ENCODE measurements at places on chromosomes 1 and 21.

- DNase-seq: no peak
These were observed 5.8 kb downstream of the CSF3R start for GRCh38 chr1:36476945-36477344.

DNA sequence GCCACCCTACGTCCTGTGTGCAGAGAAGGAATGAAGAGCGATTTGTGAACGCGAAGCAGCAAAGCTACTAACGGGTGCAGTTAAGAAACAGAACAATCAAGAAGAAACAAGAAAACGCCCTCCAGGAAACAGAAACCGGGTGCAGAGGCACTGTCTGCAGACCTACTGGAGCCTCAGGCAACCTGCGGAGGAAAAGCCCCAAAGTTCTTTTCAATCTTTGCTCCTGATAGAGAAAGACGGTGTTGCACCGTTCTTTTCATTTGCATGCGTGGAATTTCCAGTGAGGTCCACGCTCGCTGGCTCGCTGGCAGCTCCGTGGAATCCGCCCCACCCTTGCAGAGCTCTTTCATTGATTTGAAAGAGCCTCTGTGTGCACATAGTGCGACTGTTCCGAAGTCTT, 37.0 kb upstream of the PDE9A start:
- DNase-seq: no peak

- DNase-seq: no peak
These were observed 45.2 kb upstream of the CNTN2 start for GRCh38 chr1:204997591-204998355.

DNA sequence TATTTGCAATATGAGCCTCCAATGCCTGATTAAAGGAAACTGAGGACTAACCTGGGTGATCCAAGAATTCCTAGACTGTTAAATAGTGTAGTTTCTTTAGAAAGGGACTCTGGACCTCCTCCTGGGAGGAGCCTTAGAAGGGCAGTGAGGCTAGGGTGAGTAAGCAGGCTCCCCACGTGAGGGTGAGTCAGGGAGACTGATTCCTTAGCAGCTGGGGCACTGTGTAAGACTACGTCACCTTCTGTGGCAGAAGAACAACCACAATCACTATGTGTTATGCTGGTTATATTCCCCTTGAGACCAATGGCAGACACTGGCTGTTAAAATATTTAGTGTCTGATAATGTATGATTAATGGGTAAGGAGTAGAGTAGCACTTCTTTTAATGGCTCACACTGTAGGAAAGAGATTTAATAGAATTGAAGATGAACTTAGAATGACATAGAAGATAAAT, 53.3 kb upstream of the SYT14 start:
- no peak for DNase-seq

DNA sequence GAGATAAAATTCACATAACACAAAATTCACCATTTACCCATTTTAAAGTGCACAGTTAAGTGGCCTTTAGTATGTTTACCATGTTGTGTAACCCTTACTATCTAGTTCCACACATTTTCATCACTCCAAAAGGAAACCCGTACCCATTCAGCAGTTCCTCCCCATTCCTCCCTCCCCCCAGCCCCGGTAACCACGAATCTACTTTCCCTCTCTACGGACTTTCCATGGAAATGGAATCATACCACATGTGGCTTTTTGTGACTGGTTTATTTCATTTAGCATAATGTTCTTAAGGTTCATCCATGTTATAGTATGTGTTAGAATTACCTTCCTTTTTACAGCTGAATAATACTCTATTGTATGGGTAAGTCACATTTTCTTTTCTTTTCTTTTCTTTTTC, 10.9 kb downstream of the DOP1B start:
- no peak for DNase-seq

DNA sequence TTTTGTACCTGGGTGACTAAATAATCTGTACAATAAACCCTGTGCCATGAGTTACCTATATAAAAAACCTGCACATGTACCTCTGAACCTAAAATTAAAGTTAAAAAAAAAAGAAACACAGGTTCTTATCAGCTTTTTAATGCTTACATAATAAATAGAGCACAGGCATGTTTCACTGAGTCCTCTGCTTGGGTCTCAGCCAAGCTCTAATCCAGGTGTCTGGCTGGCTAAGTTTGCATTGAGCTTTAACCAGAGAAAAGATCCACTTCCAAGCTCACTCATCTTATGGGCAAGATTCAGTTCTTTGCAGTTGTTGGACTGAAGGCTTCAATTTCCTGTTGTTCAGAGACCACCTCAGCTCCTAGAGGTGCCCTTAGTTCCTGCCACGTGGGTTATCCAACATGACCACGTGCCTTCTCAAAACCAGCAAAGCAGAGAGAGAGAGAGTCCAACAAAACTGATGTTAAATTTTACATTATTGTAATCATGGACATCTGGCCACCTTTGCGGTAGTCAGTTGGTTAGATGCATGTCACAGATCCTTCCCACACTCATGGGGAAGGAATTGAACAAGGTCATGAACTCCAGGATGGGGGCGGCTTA, 68.2 kb upstream of the TMPRSS2 start:
- no peak for DNase-seq

DNA sequence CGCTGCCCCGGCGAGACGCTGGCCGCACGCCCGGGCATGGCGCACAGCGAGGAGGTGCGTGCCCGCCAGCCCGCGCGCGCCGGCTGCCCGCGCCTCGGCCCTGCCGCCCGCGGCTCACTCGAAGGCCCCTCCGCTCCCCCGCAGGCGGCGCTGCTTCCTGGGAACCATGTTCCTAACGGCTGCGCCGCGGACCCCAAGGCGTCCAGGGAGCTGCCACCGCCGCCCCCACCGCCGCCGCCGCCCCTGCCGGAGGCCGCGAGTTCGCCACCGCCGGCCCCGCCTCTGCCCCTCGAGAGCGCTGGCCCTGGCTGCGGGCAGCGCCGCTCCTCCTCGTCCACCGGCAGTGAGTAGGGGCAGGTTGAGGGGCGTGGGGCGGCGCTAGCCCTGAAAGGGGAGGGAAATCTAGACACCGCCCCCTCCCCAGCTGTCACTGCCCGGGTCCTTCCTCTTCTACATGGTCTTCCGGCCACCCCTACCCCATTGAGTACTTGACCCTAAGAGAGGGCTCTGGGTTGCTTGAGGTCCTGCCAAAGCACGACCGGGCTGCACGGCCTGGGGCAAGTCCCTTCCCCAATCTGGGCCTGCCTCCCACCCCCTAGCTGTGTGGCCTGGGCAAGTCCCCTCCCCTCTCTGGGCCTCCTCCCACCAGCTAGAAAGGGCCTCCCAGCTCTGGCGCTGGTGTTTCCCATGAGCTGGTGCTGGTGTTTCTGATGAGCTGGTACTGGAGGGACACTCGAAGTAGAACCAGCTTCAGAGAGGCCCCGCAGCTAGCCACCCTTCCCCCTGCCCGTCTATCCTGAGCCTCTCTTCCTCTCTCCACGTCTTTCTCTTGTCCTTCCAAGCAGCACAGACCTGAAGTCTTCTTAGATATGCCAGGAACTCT, 17.0 kb downstream of the TNFRSF25 start:
- no peak for DNase-seq

- no peak for DNase-seq
These were observed 15.2 kb downstream of the SLC27A3 start for GRCh38 chr1:153790313-153790965.

DNA sequence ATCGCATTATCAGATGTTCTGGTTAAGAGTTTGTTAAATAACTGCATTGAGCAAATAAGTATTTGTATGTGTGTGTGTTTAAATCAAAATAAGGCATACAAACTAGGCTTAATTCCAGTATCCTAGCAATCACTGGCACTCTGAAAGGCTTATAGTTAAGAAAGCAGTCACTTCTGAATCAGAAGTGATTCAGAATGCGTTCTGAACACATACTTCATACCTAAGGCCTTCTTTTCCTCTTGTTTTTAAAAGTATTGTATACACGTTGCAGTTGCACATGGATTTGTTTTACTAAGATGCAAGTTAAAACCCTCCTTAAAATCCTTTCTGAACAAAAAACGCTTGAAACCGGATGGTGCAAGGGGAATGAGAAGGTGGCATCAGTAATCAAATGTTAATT, 238.4 kb upstream of the DMRTA2 start:
- DNase-seq: no peak

DNA sequence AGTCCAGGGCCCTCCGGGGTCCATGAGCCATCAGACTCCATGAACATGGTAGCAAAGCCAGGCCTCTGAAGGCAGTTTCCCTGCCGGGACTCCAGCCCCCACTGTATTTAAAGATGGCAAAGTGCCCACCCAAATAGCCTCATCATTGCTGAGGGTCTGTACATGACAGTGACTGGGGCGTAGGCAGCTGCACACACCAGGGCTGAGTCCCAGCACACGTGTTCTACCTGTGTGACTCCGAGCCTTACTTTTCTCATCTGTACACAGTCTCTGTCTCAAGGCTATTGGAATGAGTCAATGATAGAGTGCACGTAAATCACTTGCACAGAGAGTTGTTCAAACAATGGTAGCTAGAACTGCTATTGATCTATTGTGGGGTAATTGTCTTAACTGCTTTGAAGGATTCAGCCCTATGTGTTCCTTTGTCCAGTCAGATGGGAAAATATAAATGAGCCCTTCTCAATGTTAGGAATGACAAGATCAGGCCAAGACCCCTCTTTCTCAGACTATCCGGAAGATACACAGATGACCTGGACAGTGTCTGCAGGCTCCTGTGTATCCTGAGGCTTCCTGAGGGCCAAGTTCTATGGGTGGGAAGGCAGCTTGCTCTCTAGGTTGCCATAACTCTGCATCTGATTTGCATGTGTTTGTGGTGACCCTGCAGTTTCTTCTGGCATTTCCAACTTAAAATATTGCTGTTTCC, 48.9 kb downstream of the RASSF5 start:
- no peak for DNase-seq

GRCh38 chr1:154253671-154254070, 18.8 kb upstream of the HAX1 start:
- DNase-seq: no peak

GRCh38 chr21:37281579-37281978, 14.4 kb upstream of the VPS26C start:
- DNase-seq: no peak

DNA sequence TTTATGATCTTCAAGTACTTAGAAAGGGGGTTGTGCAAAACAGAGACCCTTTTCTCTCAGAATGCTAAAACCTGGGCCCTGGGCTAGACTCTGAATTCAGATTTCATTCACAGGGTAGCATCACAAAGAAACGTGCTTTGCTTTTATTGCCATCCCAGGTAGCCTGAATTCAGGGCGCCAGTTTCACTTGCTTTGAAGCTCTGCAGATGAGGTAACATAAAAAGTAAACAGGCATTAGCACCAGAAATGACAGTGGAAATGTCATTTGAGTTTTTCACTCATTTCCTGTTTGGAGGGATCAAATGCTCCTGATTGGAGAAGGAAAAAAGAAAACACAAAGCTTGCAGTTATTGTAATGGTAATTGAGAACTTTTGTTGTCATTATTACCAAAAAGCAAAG, 2.6 kb downstream of the SYPL2 start:
- no peak for DNase-seq

- no peak for DNase-seq
These were observed 85.1 kb upstream of the ZC3H12A start for GRCh38 chr1:37389327-37389726.

GRCh38 chr1:156805766-156806511, 10.7 kb downstream of the SH2D2A start:
- DNase-seq: no peak

DNA sequence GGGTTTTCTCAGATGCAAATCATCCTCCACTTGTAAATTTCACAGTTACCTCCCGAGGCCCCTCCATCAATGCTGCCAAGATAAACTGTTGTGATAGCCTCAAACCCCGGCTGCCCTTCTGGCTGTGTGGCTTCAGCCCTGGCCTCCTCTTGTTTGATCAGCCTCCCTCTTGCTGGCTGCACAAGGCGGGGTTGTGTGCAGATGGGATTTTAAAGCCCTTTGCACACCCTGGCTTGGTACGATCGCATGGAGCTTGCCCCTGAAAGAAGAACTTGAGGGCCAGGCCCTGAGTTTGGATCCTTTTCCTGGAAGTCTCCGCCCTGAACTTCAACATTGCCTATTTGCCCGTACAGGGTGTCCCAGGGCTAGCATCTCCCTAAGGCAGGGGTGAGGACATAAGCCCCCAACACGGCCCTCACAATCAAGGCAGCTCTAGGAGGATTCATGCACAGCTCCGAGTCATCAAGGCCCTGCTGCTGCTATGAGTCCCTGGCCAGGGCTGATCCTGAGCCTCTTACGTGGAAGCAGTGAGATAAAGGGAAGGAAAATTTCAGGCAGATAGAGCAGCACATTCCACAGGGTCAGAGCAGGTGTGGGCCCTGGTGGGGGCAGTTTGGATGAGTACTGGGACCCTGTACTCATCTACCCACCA, 181.2 kb upstream of the VAMP3 start:
- no peak for DNase-seq

DNA sequence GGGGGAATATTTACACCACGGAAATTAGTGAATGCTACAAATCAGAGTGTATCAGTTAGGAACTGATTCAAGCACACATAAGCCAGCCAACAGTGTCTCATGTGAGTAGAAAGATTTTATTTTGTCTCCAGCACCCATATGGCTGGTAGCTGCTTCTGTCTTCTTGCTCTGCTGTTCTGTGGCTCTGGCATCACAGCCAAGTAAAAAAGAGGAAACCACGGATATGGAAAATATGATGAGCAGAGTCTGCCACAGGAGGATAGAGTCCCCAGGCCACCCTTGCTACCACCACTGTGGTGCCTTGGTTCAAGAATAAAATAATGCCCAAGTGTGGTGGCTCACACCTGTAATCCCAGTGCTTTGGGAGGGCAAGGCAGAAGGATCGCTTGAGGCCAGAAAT, 53.6 kb upstream of the SPOCD1 start:
- DNase-seq: no peak

DNA sequence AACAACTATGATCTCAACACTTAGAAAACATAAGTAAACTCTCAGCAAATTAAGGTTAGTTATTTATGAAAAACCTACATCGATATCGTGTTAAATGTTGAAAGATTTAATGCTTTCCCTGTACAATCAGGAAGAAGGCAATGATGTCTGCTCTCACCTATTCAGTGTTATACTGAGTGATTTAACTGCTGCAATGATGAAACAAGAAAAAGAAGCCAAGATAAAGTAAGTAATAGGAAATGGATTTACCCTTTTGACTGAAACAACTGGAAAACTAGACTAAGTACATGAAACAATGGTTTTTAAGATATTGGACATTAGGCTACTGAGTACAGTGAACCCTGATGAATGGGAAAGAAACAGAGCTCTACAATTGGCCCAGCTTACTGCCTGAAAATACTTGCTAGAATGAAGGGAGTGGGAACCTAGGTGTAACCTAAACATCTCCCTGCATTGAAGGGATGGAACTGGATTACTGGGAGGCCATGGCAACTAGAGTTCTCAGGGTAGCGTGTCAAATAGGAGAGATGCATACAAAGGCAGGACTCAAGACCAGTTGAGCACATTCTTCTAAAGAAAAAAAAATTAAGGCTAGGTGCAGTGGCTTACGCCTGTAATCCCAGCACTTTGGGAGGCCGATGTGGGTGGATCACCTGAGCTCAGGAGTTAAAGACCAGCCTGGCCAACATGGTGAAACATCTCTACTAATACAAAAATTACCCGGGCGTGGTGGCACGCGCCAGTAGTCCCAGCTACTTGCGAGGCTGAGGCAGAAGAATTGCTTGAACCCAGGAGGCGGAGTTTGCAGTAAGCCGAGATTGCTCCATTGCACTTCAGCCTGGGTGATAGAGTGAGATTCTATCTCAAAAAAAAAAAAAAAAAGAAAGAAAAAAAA, 37.3 kb downstream of the SNRPE start:
- no peak for DNase-seq

GRCh38 chr21:29470397-29470796, 171.7 kb downstream of the BACH1 start:
- no peak for DNase-seq

GRCh38 chr1:14118691-14119485, 418.9 kb downstream of the PRDM2 start:
- no peak for DNase-seq

Data from NCI-H1417 treated with DMSO at 0.1 percent for 48 hours (cell line).